ENCODE measurements at places on chromosomes 7 and 10.

- no peak for DNase-seq
Measured at GRCh38 chr7:131186816-131187215, 140.9 kb upstream of the MKLN1 start.

DNA sequence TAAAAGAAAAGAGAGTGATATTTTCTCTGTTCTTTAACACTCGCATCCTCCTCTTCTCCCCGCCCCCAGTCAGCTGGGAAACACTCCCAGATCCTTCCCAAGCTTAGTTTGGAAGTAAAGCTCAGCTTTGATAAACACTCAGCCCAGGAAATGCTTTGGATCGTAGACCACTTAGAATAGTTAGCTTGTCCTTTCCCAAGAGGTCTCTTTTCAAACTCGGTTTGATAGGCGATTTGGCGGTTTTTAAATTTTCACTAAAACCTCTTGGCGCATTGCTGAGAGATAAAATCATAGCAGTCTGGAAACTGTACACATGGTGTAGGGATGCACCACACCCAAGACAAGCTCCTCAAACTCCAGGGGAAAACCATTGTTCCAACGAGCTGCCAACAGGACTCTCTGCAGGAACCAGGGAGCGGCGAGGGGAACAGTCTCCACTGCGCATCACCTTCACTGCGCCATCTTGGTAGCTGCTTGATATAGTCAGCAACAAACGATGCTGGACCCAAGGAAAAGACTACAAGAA is 22.3 kb downstream of the SMURF1 start:
- DNase-seq = no peak

- DNase-seq = no peak
Measured at GRCh38 chr10:22570733-22571430, 143.5 kb downstream of the PIP4K2A start.

DNA sequence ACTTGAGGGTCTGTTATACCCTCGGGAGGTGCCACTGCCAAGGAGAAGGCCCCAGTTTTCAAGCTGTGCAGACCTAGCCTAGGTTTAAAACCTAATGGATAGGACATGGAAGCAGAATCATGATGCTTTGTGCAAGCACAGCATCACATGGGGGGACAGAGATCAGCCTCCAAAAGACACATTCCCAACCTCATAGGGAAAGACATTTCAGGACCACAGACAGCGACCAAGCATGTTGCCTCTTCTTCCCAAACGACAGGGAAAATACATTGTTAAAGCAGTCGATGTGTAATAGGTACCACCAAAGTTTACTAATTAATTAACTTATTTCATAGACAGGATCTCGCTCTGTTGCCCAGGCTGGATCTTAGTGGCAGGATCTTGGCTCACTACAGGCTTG is 573.9 kb downstream of the TCERG1L start:
- DNase-seq = no peak

- no peak for DNase-seq
Measured at GRCh38 chr10:131157899-131158298, 153.6 kb downstream of the TCERG1L start.

- no peak for DNase-seq
Measured at GRCh38 chr7:33724201-33724600, 181.1 kb upstream of the BMPER start.

DNA sequence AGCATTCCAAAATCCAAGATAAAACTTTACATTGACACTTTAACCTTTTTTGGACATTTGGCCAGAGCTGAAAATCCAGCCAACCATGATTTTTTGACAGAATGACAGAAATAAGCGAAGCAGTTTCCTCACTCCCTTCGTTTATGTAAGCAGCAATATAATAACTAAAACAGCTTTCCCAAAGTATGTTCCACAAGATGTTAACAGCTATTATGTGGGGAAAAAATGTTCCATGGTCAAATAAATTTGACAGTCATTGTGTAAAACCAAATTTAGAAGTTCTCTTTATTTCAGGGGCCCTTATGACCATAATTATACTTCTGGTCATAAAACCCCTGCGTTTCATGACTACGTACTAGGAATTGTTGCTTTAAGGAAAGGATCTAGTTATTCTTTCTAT is 416.5 kb downstream of the MAGI2 start:
- DNase-seq = no peak

DNA sequence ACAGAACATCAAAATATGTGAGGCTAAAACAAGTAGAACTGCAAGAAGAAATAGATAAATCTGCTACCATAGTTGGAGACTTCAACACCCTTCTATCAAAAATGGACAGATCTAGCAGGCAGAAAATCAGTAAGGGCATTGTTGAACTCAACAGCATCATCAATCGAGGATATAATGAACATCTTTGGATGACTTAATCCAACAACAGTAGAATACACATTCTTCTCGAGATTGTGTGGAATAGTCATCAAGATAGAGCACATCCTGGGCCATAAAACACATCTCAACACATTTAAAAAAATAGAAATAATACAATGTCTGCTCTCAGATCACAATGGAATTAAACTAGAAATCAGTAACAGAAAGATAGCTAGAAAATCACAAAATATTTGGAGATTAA is 9.9 kb downstream of the IGFBP1 start:
- DNase-seq = no peak

DNA sequence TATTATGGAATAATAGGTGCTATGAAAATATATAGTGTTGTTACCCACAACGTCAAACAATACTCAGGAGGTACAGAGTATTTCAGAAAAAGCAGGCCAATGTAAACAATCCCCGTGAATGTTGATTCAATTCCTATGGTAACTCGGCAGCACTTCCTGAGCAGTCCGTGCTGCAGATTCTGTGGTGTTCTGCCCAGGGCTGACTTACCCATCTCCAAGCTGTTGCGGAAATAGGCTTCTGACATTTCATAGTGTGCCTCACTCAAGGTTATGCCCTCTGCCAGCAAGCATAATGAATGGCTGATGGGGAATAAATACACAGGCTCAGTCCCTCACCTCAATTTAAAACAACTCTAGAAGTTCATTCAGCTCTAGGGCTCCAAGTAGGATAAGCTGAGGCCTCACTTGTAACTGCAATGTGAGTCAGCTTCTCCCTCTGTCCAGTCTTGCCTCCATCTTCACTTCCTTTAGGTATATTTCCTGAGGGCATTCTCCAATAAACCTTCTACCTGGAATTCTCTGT is 177.6 kb downstream of the GNAI1 start:
- DNase-seq = no peak

- no peak for DNase-seq
Measured at GRCh38 chr10:110312206-110312605, 7.5 kb upstream of the SMNDC1 start.

GRCh38 chr7:42939457-42940240 is 7.5 kb downstream of the MRPL32 start:
- no peak for DNase-seq

DNA sequence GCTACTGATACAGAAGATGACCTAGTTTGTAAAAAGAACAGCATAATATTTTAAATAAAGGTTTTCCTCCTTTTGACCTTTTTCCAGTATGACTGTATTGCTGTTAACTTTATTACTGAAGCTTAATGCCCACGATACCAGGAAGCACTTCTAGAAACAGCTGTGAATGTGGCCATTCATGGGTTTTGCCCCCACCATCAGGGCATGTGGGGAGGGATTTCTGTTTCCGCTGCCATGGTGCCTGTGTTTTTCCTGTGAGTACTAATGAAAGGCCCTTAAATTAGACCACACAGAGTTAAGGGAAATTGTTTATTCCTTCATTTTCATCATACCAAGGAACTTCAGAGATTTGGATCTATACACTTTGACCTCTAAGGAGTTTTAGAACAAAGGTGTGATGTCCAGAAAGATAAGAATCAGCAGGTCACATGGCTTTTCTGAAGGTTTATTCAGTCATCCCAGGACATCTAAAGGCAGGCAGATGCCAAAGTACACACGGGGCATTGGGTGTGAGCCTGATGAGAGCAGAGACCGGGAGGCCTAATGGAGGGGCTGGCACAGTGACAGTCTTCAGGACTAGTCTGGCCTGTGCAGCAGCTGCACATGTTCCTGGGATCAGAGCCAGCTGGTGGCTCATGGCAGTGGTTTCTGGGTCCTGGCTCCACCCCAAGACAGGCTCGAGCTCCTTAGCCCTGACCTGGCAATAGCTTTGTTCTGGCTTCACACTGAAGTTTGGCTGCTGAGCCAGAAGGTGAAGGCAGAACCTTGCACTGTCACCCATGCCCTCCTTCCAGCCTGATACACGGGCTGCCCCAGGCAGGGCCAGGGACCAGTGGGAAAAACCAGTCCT is 190.9 kb downstream of the REEP3 start:
- DNase-seq = no peak

DNA sequence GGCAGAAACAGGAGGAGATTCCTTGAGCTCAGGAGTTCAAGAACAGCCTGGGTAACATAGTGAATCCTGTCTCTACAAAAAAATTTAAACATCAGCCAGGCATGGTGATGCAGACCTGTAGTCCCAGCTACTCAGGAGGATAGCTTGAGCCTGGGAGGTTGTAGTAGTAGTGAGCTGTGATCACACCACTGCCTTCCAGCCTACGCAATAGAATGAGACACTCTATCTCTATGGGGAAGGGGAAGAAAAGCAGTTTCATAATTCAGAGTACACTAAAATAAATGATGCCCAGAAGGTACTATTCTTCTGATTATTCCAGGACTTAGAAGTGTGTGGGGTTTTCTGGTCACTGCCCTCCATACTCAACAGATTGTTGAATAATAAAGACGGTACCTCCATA is 177.3 kb downstream of the KMT2E start:
- peak; percentile 34 for DNase-seq

- DNase-seq = no peak
Measured at GRCh38 chr10:117684672-117685211, 142.2 kb downstream of the EMX2 start.

DNA sequence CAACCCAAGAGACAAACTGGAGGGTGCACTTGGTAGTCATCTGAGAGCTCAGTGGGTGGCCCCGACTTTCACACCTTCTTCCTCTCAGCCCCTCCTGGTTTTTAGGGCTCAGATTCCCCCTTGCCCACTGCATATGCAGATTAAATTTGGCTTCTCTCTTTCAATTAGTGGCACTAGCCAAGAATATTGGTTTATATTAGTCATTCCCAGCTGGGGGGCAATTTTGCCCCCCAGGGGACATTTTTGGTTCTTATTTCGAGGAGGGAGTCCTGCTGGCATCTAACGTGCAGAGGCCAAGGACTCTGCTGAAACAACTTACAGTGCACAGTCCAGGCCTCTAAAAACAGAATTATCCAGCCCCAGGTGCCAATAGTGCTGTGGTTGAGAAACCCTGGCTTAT is 216.0 kb downstream of the RPS24 start:
- DNase-seq = no peak

GRCh38 chr10:71697938-71698709 is 21.5 kb downstream of the C10orf105 start:
- DNase-seq = no peak

DNA sequence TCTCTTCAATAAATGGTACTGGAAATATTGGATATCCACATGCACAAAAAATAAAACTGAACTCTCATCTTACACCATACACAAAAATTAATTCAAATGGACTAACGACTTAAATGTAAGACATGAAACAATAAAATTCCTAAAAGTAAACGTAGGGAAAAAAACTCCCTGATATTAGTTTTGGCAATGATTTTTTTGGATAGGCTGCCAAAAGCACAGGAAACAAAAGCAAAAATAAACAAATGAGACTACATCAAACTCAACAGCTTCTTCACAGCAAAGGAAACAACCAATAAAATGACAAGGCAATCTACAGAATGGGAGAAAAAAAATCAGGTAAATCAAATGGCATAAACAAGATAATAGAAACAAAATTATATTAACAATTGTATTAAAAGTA is 65.7 kb downstream of the ORC5 start:
- DNase-seq = no peak

DNA sequence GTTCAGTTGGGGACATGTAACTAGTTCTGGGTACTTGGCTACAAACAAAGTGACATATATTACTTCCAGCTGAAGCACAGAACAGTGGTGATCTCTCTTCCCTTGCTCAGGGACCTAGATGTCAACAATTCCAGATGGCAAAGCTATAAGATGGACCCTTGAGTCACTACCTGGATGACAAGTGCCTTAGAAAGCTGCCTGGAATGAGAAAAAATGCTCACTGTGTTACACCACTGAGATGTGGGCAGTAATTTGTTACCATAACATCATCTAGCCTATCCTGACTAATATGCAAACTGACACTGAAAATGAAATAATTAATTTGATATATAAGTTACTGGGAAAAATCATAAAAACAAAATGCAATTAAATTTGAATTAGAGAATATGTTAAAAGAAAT is 16.4 kb upstream of the CTTNBP2 start:
- no peak for DNase-seq

GRCh38 chr7:27248911-27249723 is 6.5 kb downstream of the EVX1 start:
- DNase-seq = no peak

DNA sequence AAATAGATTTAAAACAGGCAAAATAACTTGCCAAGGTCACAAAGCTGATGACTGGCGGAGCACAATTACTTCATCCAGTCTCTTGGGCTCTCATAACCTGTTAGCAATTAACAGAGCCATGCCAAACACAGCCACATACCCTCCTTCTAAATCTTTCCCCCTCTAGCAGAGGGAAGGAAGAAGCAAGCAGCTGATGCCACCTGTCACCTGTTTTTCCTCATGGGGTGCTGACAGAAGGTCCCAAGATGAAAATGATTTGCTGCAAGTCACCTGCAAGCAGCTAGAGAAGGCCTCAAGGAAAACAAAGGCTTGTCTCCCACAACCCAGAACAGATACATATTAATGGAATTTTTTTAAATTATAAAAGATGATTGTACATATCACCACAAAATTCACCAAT is 117.8 kb downstream of the GFRA1 start:
- DNase-seq = no peak

DNA sequence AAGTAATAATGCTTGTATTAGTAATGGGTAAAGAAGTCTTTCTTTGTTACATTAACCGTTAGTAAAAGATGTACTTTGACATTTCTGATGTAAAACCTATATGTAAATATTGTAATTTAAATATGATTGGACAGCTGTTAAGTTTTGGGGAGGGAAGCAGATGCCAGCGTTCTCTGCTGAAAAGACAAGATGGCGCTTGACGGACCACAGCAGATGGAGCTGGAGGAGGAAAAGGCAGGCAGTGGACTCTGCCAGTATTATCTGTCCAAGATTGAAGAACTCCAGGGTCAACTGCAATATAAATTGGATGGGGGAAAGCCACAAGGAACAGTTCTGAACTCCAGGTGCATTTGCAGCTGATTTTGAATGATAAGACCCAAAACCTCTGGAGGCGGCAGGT is 86.9 kb downstream of the ZNRF2 start:
- no peak for DNase-seq

GRCh38 chr7:121076350-121077164 is 88.0 kb downstream of the CPED1 start:
- DNase-seq = no peak

- no peak for DNase-seq
Measured at GRCh38 chr7:141028767-141029166, 14.0 kb upstream of the MRPS33 start.

DNA sequence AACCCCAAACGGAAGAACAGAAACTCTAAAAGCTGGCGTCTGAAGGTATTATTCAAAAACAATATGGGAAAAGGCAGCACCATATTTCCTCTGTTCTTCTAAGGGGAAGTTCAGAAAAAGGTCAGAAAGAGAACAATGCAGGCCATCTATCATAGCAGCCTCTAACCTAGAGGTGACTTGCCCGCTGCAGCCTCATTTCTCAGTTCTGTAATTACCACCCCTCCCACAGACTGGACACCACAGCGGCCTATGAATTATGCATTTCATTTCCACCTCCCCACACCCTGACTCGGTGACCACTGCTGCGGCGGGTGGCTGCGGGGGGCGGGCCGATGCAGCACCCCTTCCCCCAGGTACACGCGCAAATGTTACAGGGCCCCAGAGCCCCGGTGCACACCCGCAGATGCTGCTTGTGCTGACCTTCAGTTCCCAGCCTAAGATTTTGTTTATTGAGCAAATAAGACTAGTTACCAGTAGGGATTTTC is 125.5 kb downstream of the CLEC2L start:
- peak; percentile 78 for DNase-seq
